ENCODE measurements at places on chromosomes 6 and 20.
A peak's percentile ranks its signal among the peaks of the same experiment; 100 is the strongest.

DNA sequence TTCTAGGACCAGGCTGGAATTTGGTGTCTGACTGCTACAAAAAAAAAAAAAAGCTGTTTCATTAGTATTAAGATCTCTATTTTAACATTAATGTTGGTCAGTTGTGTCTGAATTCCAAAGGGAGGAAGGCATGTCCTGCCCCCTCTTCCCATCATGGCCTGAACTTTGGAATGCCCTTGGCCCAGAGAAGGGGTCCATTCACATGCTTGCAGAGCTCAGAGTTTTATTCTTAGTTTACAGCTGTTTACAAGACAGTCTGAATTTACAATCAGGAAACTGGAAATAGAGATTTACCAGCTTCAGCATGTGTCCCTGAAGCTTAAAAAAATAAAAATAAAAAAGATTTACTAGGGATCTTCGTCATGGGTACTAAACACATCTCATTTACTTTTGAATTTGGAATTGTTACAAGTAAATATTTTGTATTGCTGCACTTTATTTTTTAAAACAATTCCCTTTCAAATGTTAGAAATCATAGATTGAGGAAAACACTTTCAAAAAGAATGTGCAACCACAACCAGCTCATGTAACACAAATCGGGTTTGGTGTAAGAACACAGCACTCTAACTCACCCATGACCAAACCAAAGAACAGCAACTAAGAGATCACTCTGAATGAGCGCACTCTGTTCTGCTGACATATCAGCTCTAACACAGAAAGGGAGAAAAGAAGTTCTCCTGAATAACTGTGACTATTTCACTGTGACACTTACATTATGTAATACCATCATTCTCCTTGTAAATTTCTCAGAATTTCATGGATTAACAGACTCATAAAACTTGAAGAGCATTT, 6.6 kb upstream of the SERPINB6 start:
- DNase-seq = no peak

GRCh38 chr6:8855411-8855810, 420.1 kb upstream of the SLC35B3 start:
- DNase-seq = no peak

GRCh38 chr6:157075549-157076450, 247.5 kb downstream of the TMEM242 start:
- no peak for DNase-seq

- no peak for DNase-seq
These were observed 55.6 kb downstream of the UTRN start for GRCh38 chr6:144340541-144341371.

GRCh38 chr6:138031850-138032249, 75.4 kb downstream of the PERP start:
- DNase-seq = no peak

DNA sequence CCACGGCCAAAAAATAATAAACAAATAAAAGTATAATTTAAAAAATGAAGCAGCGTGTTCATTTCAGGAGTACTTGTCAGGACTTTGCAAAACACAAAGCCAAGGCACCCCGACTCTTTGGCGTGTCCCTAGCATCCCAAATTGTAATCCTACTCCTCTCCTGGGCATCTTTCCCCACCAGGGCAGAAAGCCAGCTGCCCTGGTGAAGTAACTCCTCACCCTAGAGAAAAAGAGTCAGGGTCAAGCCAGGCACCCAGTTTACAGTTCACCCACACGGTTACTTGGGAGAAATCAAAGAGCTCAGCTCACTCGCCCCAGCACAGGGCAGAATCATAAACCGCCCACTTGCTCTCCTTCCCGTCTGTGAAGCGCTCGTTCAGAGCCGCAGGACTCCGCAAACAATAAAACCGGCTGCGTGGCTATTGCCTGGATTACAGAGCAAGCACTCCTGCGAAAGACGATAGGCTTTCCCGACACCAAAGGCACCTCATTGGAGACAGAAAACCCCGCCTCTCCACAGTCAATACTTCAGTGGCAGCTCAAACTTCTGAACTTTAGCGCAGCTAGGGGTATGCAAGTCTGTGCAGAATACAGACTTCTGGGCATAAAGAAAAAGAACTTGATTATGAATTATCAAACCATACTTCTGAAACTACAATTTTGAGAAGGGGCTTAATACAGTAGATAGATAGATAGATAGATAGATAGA, 73.0 kb upstream of the NHSL1 start:
- DNase-seq = peak; percentile 78

GRCh38 chr6:169445661-169446581, 192.3 kb upstream of the THBS2 start:
- DNase-seq = no peak

- no peak for DNase-seq
These were observed 125.0 kb upstream of the RPS6KA2 start for GRCh38 chr6:166752097-166752496.

DNA sequence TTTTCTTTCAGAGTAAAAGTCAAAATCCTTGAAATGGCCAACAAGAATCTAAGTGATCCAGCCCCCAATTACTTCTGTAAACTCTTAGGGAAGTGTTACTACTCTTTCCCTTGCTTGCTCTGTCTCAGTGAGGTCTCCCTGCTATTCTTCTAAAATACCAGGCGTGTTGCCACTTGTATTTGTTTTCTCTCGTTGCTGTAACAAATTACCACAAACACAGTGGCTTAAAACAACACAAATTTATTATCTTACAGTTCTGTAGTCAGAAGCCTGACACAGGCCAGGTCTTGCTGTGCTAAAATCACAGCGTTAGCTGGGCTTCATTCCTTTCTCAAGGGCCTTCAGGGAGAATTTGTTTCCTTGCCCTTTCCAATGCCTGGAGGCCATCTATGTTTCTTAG, 59.9 kb downstream of the HECA start:
- DNase-seq = no peak

DNA sequence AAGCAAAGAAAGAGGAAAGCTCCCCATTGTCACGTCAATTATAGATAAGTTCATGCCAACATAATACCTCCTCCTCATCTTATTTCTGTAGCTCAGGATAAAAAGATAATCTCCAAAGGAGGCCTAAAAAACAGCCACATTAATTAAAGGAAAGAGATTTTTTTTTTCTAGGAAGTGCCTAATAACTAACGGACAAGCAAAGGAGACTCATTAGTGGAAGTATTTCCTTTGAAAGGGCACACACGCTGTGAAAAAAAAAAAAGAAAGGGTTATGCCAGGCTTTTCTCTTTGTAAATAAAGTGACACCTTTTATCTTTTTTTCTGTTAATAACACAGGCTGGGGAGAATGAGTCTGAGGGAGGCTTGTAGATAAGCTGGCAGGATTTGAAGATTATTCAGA, 55.7 kb downstream of the PCSK2 start:
- no peak for DNase-seq

GRCh38 chr20:10916312-10916711, 242.5 kb upstream of the JAG1 start:
- DNase-seq = no peak

GRCh38 chr20:671252-672030, 4.2 kb downstream of the SCRT2 start:
- DNase-seq = no peak

Measured in non-pigmented ciliary epithelial cell (primary cell).